Activated naive CD4-positive, alpha-beta T cell treated with anti-CD3 and anti-CD28 coated beads, Interleukin-2, amount 10 ng/mL, durations not matched to agents 5 hours and 36 hours (primary cell): ENCODE measurements at places on chromosomes 4 and X. TPM values are rescaled to one million over a fixed set of nuclear protein-coding genes. Genes with fewer than 3 reads are reported as not detected.

The MAGEB10 gene
- total RNA-seq = not detected

The FAM13A gene
- 104 TPM for total RNA-seq

The ESX1 gene
- total RNA-seq = not detected

The ANXA10 gene
- total RNA-seq = not detected

The RBM46 gene
- not detected for total RNA-seq

The TRPC5OS gene
- total RNA-seq = not detected
